ENCODE measurements at places on chromosomes 13 and 19.
A peak's percentile ranks its signal among the peaks of the same experiment; 100 is the strongest.

GRCh38 chr13:72259528-72259927 is 392.5 kb upstream of the DACH1 start:
- no peak for DNase-seq

- no peak for DNase-seq
These were observed 29.0 kb upstream of the CEBPG start for GRCh38 chr19:33344573-33344925.

DNA sequence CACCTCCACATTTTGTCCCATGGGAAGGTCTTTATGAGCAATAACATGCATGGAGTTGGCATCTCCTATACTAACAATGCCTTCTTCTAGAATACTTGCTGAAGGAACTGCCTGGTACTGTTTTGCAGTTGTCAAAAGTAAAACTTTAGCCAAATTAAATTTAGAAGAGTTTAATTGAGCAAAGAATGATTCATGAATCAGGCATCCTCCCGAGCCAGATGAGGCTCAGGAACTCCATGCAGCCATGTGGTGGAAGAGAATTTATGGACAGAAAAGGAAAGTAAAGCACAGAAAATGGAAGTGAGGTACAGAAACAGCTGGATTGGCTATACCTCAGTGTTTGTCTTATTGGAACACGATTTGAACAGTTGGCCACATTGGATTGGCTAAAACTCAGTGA is 1081.9 kb downstream of the SLITRK1 start:
- DNase-seq, result no peak

- peak; percentile 98 for DNase-seq
These were observed 1.3 kb downstream of the HMG20B start for GRCh38 chr19:3573858-3574637.

DNA sequence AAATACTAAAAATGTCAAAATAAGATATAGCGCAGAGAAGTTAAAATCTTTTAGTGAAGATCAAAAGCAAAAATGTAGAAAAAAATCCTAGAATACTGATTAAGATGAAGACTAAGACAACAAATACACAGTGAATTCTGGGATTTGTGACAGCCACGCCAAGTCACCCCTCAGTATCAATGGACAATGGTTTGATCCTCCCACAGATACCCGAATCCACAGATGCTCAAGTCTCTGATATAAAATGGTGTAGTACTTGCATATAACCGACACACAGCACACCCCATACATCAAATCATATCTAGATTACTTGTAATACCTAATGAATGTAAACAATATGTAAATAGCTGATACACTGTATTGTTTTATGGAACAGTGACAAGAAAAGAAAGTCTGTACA is 5.9 kb downstream of the MIPEP start:
- no peak for DNase-seq

GRCh38 chr13:31986676-31987470 is 44.7 kb upstream of the FRY start:
- no peak for DNase-seq

DNA sequence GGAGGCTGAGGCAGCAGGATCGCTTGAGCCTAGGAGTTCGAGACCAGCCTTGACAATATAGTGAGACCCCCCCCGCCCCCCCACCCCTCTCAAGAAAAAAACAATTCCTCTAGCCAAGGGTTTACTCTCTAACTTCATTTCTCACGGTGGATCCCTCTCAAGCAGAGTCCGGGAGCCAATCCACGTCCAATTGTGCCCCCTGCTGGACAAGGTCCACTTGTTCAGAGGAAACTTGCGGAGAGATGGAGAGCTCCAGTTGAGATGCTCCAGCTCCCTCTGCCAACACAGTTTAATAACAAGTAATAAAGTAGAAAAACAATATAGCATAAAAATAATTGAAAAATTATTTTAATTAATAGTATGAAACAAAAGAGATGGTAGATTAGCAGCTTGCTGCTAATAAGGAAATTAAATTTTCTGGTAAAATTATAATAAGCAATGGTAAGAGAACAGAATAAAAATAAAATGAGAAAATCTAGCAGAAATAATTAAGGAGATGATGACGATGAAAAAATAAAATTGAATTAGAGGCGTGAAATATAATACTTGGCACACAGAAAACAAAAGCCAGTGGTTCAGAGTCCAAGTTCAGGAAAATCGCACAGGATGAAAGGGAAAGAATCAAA is 14.5 kb upstream of the SIGLEC14 start:
- DNase-seq, result peak; percentile 86

DNA sequence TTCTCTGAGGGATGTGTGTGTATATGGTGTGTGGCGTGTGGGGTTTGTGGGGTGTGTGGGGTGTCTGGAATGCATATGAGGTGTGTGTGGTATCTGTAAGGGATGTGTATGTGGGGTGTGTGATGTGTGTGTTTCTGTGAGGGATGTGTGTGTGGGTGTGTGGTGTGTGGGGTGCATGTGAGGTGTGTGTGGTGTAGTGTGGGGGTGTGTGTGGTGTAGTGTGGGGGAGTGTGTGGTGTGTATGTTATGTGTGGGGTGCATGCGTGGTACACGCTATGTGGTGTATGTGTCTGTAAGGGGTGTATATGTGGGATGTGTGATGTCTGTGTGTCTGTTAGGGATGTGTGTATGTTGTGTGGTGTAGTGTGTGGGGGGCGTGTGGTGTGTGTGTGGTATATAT is 300.0 kb downstream of the FGF9 start:
- no peak for DNase-seq

GRCh38 chr13:44756276-44756810 is 180.2 kb upstream of the TSC22D1 start:
- DNase-seq, result no peak

GRCh38 chr13:99949679-99950413 is 21.7 kb downstream of the ZIC5 start:
- no peak for DNase-seq

DNA sequence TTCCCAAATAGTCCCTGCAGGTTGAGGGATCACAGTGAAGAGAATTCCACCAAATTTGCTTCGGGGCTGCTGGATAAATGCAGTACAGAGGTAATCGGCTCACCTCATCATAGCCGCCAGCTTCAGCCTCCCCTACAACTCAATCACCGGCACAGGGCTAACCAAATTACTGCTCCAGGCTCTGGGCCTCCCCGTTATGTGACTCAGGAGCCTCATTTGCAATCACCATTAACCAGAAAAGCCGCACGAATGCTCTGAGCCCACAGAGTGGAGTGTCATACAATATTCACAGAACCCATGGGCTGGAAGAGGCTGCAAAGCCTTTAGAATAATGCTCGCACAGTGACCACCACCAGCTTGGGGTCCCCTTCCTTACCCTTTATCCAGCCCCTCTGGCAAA is 4.9 kb downstream of the SIAH3 start:
- no peak for DNase-seq

GRCh38 chr13:97574926-97575325 is 141.0 kb downstream of the RAP2A start:
- DNase-seq, result peak; percentile 50

DNA sequence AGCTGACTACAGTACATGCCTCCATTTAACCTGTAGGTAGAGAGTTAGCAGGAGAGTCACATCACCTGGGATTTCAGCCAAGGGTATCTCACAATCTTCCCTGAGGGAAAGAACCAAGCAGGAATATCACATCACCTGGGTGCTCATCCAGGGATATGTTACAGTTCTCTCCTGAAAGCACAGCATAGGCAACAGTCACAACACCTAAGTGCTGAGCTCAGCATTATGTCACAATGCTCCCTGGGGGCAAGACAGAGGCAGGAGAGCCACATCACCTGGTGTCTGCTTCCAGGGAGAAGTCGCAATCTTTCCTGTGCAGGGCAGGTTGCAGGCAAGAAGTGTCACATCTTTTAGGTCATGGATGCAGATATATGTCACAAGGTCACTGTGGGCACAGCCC is 9.4 kb upstream of the ZNF91 start:
- no peak for DNase-seq

DNA sequence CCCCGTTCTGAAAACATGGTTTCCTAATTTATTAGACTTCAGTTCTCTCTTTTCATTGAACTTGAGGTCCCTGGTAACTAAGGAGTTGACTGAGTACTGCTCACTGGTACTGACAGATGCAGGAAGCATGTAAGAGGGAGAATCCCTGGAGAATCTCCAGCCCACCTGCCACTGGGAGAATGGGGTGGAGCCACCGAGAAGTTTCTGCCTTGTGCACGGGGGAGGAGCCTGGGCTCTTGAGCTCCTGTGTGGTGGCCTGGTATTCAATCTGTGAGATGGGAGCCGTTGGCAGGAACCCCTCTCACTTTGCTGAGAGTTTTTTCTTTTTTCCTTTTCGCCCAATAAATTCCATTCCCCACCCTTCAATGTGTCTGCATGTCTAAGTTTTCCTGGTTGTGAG is 13.2 kb upstream of the AKAP11 start:
- no peak for DNase-seq

GRCh38 chr19:2600914-2601870 is 101.3 kb downstream of the GNG7 start:
- DNase-seq, result no peak

GRCh38 chr13:43036351-43037250 is 13.2 kb downstream of the DNAJC15 start:
- no peak for DNase-seq

DNA sequence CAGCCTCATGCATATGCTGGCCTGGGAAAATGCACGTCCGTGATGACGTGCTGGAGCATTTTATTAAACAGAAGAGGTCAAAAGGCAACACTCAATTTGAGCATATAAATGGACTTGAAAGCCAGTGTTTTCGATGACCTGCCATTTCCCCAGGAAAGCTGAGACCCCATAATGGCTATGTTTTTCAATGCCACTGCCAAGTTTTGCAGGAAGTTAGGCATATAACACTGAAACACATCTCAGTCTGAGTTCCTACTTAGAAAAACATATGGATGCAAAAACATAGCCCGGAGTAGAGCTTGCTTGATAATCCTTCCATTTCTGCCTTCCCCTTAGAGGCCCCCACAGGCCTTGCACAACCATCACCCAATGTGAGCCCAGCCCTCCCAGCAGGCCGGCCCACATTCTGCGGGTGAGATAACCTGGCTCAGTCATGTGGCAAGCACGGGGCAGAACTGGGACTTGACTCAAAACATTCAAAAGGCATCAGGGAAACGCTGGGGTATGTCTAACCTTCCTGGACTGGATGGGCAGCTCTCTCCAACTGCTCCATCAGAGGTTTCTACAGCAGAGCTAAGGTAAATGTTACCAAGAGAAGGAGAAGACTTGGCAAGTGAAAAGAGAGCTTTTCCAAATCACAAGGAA is 24.9 kb downstream of the EPS15L1 start:
- DNase-seq, result peak; percentile 71

- DNase-seq, result no peak
These were observed 184.1 kb downstream of the USP12 start for GRCh38 chr13:26987486-26988013.

DNA sequence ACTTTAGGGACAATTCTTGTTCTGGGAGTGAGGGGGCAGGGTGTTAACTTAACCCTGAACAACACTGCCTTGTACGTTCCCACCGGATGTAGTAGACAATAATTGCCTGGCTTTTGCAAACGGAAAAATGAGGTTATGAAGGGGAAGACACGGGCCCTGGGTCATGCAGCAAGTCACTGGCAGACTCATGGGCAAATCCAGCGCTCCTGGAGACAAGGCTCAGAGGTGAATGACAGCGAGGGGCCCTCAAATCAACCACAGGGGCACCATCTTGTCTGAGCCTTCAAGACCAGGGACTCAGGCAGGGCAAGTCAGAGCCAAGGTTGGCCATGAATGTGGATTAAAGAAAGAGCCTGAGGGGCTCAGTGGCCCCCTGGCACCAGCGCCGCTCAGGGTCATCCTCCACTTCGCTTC is 2.8 kb downstream of the RASA3 start:
- DNase-seq, result peak; percentile 73

- no peak for DNase-seq
These were observed 67.9 kb downstream of the NDFIP2 start for GRCh38 chr13:79548902-79549301.

DNA sequence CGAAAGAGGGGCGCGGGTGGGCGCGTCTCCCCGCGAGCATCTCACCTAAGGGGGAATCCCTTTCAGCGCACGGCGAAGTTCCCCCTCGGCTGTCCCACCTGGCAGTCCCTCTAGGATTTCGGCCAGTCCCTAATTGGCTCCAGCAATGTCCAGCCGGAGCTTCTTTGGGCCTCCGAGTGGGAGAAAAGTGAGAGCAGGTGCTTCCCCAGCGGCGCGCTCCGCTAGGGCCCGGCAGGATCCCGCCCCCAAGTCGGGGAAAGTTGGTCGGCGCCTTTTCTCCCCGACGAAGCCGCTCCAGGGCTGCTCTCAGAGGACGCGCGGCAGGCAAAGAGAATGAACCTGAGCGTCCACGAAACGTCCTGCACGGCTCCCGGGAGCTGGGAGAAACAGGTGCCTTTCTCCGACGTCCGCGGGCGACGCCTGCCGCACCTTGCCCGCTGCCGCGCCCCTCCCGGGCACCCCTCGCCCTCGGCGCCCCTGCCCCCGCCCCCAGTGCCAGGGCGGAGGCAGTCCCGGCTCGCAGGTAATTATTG is 366 bp upstream of the KL start:
- peak; percentile 41 for DNase-seq

All from activated CD4-positive, alpha-beta T cell treated with anti-CD3 and anti-CD28 coated beads for 36 hours (primary cell).